ENCODE measurements at places on chromosomes 12 and 14. TPM values are rescaled to one million over a fixed set of nuclear protein-coding genes. Genes with fewer than 3 reads are reported as not detected.

Gene LDHB
- 458 TPM for total RNA-seq

Gene HOXC13
- total RNA-seq = not detected

Gene SMIM41
- total RNA-seq = not detected

Gene SERPINA9
- not detected for total RNA-seq

Gene RD3L
- not detected for total RNA-seq

Gene DYNLL1
- total RNA-seq = 585 TPM

Gene KDM5A
- 42.3 TPM for total RNA-seq

Gene TMEM117
- total RNA-seq = 2.7 TPM

Gene ACACB
- total RNA-seq = 3.1 TPM

Gene SIX6
- total RNA-seq = not detected

Gene NPAS3
- total RNA-seq = 0.10 TPM

Gene TMEM229B
- 6.9 TPM for total RNA-seq

Gene DLK1
- total RNA-seq = not detected

Gene DPPA3
- total RNA-seq = not detected

Gene KLRC2
- not detected for total RNA-seq

Gene PAWR
- total RNA-seq = 46.6 TPM

Gene MUCL1
- total RNA-seq = not detected

Gene PTGER2
- total RNA-seq = not detected

Gene ZFHX2
- total RNA-seq = 0.69 TPM

Gene FAM90A1
- total RNA-seq = not detected

Gene KRT80
- 1.1 TPM for total RNA-seq

Gene RPS6KA5
- total RNA-seq = 1.00 TPM

Gene CLEC9A
- not detected for total RNA-seq

Gene ACSS3
- total RNA-seq = not detected

Gene KRT2
- total RNA-seq = not detected

Gene PLEKHG7
- total RNA-seq = not detected
